ENCODE measurements at places on chromosomes 6 and 20.
A peak's percentile ranks its signal among the peaks of the same experiment; 100 is the strongest.

DNA sequence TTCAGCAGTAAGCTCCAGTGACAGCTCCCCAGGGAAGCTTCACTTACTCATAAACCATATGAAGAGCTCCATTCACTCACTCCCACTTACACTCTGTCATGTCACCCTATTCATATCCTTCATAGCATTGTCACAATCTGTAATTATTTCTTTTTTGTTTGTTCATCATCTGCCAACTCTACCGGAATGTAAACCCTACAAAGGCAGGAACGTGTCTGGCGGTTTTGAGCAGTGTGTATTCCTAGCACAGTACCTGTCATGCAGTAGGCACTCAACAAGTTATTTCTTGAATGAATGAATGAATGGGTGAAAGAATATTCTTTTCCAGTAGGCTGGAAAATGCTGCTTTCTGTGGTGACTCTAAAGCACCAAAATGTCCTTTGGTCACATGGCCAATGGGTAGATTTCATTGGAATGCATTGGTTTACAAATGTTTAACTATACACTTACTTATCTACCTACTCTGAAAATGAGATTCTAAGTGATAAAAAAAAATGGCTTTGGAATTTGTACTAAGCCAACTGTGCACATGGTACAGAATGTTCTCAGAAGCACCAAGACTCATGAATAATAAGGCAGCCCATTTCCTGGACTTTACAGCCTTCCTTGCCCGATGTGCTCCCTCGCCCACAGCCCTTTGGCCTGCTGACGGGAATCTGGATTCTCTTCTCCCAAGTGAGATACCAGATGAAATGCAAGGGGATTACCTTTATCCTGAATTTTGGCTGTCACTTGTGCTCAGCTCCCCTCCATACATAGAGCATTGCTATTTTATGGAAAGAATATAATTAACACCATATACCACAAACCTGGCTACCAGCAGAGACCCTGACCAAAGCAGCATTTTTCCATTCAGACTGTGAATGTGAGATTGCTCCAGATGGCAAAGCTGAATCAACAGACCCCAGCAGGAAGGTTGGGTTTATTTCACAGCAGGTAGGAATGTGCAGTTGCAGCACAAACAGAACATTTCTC lies 273.3 kb downstream of the ALDH8A1 start:
- no peaks in the 10 kb centered on the region for H3K27me3 ChIP-seq
- H3K27ac ChIP-seq: no peak overlapping the region
- no peaks in the 10 kb centered on the region for H3K36me3 ChIP-seq
- DNase-seq: no peak
- no peaks in the 10 kb centered on the region for H3K4me1 ChIP-seq
- H3K4me3 ChIP-seq: no peak overlapping the region

DNA sequence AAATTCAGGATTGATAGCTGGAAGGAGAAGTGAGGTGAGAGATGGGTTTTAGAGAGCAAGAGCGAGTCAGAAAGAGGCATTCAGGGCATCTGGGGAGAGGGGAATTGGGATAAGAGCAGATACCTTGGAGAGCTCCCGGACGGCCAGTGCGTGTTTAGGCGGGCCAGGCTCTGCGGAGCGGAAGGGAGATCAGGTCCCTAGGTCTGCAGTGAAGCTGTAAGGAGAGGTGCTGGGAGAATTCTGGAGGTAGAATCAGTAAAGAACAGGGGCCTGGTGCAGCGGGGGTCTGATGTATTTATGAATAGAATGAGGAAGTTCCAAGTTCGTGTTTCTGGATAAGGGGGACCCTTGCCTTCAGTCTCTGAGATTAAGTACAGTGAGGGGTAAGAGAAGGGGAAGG lies 47.4 kb upstream of the FAM83D start:
- H3K27ac ChIP-seq: no peak overlapping the region
- H3K4me3 ChIP-seq: no peak overlapping the region
- H3K36me3 ChIP-seq: no peaks in the 10 kb centered on the region
- DNase-seq: peak; percentile 85

- H3K27ac ChIP-seq: peak overlapping the region; percentile 77
- H3K36me3 ChIP-seq: no peaks in the 10 kb centered on the region
- H3K4me3 ChIP-seq: no peak overlapping the region
- H3K27me3 ChIP-seq: no peaks in the 10 kb centered on the region
- H3K4me1 ChIP-seq: peaks cover 62% of the 10 kb centered on the region
Measured at GRCh38 chr20:51529081-51529681, 13.3 kb downstream of the NFATC2 start.

GRCh38 chr6:112660626-112661025 lies 313.5 kb downstream of the RFPL4B start:
- H3K27ac ChIP-seq: no peak overlapping the region
- DNase-seq: no peak
- H3K4me3 ChIP-seq: no peak overlapping the region
- no peaks in the 10 kb centered on the region for H3K36me3 ChIP-seq

DNA sequence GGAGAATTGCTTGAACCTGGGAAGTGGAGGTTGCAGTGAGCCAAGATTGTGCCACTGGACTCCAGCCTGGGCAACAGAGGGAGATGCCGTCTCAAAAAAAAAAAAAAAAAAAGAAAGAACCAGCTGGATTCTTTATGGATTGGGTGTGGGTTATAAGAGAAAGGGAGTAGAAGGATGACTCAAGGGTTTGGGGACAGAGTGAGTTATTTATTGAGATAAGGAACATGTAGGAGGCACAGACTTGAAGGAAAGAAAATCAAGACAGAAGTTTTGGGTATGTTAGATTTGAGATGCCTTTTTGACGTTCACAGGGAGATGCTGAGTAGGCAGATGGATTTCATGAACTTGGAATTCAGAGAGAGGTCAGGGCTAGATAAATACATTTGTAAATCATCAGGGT lies 47.6 kb downstream of the KIZ start:
- no peaks in the 10 kb centered on the region for H3K4me1 ChIP-seq
- no peak overlapping the region for H3K27ac ChIP-seq
- no peak overlapping the region for H3K4me3 ChIP-seq
- peak; percentile 54 for DNase-seq

- H3K4me3 ChIP-seq: no peak overlapping the region
- no peaks in the 10 kb centered on the region for H3K27me3 ChIP-seq
- peaks cover 5% of the 10 kb centered on the region for H3K4me1 ChIP-seq
- DNase-seq: no peak
- no peaks in the 10 kb centered on the region for H3K36me3 ChIP-seq
Measured at GRCh38 chr6:144134176-144134575, 16.1 kb upstream of the STX11 start.

DNA sequence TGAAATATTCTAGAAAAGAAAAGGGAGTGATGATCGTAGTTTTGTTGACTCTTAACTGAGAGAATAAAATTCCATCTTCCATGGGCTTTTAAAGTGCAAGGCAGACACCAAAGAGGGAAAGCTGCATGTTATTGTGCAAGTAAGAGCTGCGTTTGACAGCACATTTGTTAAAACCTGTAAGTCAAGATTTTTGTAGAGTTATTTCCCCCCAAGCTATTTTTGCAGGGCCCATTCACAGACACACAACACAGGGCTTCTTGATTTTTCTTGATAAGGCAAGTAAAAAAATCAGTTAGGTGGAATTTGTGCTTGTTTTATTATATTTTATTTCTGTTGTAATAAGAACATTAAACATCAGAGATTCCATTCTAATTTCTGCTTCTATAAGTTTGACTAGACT lies 13.8 kb downstream of the CFAP206 start:
- H3K27me3 ChIP-seq: no peaks in the 10 kb centered on the region
- no peaks in the 10 kb centered on the region for H3K36me3 ChIP-seq
- no peak overlapping the region for H3K27ac ChIP-seq
- H3K4me3 ChIP-seq: no peak overlapping the region
- no peak for DNase-seq
- no peaks in the 10 kb centered on the region for H3K4me1 ChIP-seq

- H3K4me1 ChIP-seq: peaks cover 23% of the 10 kb centered on the region
- DNase-seq: peak; percentile 88
- H3K36me3 ChIP-seq: no peaks in the 10 kb centered on the region
- no peak overlapping the region for H3K4me3 ChIP-seq
- H3K27me3 ChIP-seq: no peaks in the 10 kb centered on the region
- H3K27ac ChIP-seq: peak overlapping the region; percentile 85
Measured at GRCh38 chr6:19851241-19852089, 14.3 kb downstream of the ID4 start.

DNA sequence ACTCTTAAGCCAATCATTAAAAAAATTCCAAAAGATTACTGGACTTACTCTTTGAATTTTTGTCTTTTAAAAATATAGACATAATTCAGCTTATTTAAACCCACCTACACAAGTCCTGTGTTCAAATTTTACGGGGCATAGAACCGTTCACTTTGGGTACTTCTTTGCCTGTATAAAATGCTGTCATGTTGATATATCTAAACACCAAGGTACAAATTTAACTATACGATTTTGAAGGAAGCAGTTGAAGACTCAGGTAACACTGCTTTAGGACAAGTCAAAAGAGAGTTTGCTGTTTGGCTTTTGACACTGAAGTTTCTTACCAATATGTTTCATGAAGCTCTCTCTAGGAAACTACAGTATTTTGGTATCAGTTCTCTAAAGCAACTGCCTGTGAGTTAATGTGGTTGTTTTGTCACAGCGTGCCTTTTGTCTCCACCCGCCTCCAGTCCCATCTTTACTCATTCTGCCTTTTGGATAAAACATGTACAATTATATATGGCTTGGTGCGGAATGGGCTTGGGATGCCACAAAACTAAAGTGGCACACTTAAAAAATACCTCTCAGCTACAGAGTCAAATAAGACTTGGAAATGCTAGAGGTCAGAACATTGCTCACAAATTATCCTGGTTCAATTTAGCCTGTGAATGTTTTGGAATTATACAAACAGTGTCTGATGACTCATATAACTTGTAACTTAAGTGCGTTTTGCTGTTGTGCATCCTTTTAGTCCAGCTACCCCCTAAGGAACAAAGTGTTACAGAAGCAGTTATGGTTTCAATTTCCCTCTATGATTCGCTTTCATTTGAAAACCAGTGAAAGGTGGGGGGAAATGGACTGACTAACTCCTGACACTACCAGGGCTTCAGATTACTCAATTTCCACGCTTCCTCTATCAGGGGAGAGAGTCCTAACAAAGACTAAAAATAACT lies 38.7 kb downstream of the RGS17 start:
- H3K27ac ChIP-seq: no peak overlapping the region
- no peak overlapping the region for H3K4me3 ChIP-seq
- H3K27me3 ChIP-seq: no peaks in the 10 kb centered on the region
- H3K36me3 ChIP-seq: no peaks in the 10 kb centered on the region

Data from cardiac muscle cell (in vitro differentiated cells and primary cell).